NCI-H2227 treated with DMSO at 0.1 percent for 48 hours (cell line): ENCODE measurements at places on chromosomes 12 and 14.

DNA sequence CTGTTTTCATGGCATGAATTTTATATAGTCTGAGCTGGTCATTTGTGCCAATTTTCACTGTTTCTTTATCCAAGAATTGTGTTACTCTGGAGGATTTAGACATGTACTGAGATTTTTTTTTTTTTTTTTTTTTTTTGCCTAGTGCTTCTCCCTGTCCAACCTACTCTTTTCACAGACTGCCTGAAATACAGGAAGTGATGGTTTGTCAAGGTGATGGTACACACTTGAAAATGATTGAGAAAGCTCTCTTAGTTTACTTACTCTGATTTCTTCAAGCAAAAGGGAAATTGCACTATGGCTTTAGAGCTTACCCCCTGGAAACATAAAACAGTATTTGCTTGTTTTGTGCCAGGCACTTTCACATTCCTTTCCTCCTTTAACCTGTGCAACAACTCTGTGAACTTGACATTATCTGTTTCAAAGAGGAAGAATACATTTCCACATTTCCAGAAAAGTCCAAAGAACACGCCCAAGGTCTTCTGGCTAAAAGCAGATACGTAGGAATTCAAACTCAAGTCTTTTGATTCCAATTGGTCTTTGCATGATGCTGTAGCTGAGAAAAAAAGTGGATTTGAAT, 181.1 kb downstream of the SLC15A5 start:
- no peak for DNase-seq

- no peak for DNase-seq
These were observed 229.9 kb downstream of the EFCAB11 start for GRCh38 chr14:89724628-89724960.

GRCh38 chr12:132285991-132286681, 43.3 kb downstream of the GALNT9 start:
- peak; percentile 16 for DNase-seq

GRCh38 chr14:100712490-100712889, 14.2 kb upstream of the DLK1 start:
- DNase-seq: no peak

GRCh38 chr12:42213023-42213422, 25.0 kb downstream of the YAF2 start:
- no peak for DNase-seq

- no peak for DNase-seq
These were observed 49.5 kb downstream of the CLMN start for GRCh38 chr14:95270203-95270602.

DNA sequence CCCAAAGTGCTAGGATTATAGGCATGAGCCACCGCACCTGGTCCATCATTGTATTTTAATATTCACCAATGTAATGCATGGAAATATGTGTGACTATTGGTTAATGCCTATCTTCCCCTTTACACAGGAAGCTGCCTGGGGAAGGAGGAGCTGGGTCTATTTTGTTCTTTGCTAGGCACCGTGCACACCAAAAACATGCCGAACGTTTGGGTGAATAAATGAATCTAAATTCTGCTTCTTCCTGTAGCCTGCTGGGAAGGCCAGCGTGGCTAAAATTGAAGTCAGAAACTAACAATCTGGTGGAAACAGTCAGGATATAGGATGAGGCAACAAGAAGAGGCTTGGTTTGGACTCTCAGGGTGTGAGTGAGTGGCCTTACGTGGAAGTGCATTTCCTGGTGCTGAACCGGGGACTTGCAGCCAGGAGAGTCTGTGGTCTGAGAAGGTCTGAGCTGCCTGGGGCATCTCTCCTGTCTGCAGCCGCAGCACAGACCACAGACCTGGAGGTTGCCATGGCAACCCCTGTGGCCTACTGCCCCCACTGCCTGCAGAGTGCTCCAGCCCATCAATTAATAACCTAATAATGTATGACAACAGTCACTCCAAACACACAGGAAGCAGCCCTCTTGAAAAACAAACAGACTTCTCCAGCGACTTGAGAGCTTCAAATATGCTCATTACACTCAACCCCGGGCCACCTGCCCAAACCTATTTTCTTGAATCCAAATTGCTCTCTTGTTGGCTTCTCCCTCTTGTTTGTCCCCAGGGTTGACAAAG, 5.5 kb upstream of the GPR68 start:
- DNase-seq: peak; percentile 87
